Fibroblast of mammary gland (primary cell): ENCODE measurements at places on chromosomes 2 and 18.

- no peak for DNase-seq
Measured at GRCh38 chr2:171889333-171889732, 4.7 kb downstream of the SLC25A12 start.

DNA sequence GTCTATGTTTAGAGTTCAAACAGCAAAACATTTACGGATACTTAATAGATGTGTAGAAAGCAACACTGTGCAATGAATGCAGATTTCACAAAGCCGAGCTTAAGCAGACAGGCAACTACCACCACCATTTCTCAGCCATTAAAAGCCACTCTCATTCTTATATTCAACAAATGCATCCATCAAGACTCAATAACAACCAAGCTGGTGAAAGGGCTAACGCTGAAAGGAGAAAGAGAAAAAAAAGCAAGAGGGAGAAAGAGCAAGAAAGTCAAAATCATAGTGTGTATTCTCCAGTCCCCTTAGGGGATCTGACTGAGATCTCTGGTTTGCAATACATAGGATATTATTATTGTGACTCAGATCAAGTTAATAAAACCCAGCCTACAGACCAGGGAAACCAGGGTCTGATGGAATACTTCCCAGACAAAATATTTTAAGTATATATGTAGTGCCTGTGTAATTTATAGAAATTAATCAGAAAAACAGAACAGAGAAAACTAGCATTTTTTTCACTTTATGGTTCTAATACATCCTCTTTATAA is 14.1 kb downstream of the SATB2 start:
- DNase-seq: peak; percentile 60

- peak; percentile 68 for DNase-seq
Measured at GRCh38 chr2:227816507-227817294, 3.1 kb downstream of the CCL20 start.

- no peak for DNase-seq
Measured at GRCh38 chr18:50473881-50474280, 86.0 kb upstream of the MAPK4 start.

- DNase-seq: no peak
Measured at GRCh38 chr2:103667335-103667884, 905.6 kb downstream of the TMEM182 start.

DNA sequence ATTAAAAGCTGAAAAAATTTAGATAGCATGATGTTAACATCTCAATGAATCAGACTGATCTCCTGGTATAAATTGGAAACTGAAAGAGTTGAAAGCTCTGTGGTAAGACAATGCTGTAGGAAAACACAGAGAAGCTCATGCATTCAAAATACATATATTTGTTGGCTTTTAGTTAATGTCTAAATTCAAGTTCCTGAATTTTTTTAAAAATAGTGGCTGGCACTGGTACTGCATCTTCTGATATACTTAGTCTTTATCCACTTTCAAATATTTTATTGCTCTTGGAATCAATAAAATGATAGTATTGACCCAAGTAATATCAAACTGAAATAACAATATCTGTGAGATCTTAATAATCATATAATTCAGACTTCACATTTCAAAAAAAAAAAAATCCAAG is 151.4 kb upstream of the FIGN start:
- no peak for DNase-seq

DNA sequence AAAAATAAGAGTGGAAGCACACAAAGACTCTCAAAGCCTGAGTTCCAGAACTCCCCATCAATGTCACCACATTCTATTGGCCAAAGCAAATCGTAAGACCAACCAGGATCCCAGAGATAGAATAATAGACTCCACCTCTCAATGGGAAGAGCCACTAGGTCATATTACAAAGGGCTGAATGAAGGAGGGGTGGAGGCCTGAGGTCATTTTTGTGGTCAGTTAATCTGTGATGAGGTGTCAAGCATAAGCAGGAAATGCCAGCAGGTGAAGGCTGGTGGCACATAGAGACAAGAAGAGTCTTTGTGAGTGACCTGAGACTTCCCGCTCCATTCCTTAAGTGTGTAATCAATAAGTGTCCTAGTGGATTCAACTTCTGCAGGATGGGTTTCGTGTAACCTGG is 144.3 kb downstream of the TFCP2L1 start:
- no peak for DNase-seq

DNA sequence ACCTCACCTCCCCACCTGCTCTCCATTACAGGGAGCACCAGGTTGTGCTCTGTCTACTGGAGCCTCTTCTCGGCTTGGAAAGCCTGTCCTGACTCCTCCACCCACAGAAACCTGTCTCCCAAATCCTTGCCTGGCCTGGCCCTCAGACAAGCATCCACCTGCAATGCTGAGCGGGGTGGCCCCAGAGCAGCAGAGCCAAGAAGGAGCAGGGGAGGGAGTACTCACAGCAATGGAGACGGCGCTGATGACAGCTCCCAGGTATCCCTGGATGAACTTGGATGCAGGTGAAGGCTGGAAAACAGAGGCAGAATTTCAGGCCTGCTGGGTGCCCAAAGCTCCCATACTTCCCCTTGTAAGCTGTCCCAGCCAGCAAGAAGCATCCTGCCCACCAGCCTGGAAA is 72.8 kb downstream of the SFXN5 start:
- DNase-seq: no peak

DNA sequence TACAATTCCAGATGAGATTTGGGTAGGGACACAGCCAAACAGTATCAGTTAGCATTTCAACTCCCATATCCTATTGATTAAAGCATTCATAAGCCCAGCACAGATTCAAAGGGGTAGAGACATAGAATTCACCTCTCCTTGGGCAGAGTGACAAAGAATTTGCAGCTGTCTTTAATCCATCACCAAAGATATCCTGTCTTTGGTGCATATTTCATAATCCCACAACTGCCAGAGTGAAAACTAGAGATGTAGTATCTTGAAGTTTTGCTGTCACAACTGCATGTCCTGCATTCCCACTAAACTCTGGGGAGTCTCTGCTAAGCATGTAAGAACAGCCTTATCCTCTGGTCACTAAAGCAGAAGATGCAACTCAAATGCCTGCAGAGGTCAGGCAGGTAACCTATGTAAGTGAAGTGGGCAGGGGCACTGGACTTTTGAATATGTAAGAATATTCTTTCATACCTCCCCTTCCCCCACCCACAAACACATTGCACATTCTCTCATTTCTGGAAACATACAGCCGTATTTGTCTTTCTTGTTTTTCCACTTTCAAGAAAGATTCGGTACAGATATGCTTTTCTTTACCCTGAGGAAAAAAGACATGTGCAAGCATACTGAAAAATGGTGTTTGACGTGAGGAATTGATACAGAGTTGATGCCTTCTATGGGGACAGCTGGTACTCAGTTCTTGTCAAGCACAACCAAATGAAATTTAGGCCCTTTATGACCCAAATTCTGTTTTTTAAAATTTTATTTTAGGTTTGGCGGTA is 283.1 kb downstream of the SP3 start:
- DNase-seq: no peak

GRCh38 chr2:133431289-133431688 is 137.0 kb downstream of the NCKAP5 start:
- DNase-seq: no peak

DNA sequence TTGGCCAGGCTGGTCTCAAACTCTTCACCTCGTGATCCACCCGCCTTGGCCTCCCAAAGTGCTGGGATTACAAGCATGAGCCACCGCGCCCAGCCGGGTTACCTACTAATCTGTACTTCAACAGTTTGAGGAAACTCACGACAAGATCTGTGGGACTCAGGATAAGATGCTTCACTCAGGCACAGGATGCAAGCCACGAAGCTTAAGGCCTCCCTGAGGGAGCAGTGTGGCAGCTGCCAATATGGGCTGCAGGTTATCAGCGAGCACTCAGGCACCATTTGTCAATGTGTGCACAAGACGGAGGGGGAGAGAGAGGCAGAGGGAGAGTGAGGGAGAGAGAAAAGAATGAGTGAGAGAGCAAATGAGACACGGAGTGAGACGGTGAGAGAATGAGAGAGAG is 173.6 kb upstream of the RAB6C start:
- no peak for DNase-seq

DNA sequence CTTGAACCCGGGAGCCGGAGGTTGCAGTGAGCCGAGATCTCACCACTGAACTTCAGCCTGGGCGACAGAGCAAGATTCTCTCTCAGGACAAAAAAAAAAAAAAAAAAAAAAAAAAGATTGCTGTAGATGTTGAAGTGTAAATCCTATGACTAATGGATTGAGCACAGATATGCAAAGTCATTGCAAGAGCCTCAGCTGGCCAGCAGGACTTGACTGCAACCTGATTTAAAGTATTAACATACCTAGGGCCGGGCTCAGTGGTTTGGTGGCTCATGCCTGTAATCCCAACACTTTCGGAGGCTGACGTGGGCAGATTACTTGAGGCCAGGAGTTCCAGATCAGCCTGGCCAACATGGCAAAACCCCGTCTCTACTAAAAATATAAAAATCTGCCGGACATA is 103.4 kb upstream of the MSH2 start:
- peak; percentile 86 for DNase-seq

DNA sequence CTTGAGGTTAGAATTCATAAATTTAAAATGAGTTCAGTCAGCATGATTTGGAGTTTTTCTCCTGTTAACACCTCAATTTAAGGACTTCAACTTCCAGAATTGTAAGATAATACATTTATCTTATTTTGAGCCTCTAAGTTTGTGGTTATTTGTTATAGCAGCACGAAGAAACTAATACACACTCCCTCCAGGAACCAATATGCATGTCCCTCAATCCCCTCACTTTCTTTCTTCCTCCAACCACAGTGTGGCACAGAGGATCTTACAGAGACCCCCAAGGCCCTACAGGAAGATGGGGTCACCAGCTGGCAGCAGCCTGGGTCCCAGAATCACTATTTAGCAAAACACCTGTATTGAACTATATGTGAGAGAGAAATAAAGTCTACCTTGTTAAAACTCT is 242.0 kb downstream of the RAD51AP2 start:
- DNase-seq: no peak

- no peak for DNase-seq
Measured at GRCh38 chr18:67072791-67073190, 443.7 kb downstream of the DSEL start.

DNA sequence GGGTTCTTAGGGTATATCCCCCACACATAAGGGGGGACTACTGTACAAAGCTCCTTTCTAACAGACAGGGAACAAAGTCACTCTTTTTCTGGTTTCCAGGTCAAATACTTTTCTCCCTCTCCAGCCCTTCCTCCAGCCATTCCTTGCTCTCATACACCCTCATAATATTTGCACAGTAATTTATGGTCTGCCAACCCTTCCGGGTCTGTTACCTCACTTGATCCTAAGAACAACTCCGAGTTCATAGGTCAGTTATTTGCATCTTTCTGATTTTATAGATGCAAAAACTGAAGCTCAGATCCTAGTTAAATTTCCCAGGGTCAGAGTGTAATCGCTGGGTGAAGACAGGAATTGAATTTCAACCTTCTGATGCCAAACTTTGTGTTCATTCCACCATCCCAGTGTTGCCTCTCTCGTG is 14.8 kb upstream of the MATN3 start:
- no peak for DNase-seq

GRCh38 chr2:234147335-234147861 is 96.9 kb downstream of the SPP2 start:
- DNase-seq: no peak

DNA sequence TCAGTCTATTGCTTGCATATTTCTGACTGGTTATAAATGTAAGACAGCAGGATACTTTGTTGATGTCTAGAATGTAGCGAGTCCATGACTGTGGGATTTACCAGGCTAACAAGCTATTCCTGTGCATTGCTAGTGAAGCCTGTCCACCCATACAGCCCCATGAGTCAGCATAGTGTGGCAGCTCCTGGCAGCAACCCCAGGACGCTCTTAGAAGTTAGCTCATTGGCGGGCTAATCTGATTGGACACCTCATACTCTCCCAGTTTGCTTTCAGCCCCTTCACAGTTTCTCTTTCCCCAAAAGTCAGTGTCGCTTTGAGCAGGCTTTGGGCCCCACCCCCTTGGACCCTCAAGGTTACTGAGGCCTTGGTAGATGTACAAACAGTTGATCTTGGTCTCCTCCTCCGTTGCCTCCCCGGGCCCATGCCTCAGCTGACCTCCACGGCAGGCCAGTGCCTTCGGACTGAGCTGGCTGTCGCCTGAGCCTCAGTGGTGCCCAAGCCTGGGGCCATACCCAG is 48.0 kb downstream of the COA5 start:
- peak; percentile 92 for DNase-seq

DNA sequence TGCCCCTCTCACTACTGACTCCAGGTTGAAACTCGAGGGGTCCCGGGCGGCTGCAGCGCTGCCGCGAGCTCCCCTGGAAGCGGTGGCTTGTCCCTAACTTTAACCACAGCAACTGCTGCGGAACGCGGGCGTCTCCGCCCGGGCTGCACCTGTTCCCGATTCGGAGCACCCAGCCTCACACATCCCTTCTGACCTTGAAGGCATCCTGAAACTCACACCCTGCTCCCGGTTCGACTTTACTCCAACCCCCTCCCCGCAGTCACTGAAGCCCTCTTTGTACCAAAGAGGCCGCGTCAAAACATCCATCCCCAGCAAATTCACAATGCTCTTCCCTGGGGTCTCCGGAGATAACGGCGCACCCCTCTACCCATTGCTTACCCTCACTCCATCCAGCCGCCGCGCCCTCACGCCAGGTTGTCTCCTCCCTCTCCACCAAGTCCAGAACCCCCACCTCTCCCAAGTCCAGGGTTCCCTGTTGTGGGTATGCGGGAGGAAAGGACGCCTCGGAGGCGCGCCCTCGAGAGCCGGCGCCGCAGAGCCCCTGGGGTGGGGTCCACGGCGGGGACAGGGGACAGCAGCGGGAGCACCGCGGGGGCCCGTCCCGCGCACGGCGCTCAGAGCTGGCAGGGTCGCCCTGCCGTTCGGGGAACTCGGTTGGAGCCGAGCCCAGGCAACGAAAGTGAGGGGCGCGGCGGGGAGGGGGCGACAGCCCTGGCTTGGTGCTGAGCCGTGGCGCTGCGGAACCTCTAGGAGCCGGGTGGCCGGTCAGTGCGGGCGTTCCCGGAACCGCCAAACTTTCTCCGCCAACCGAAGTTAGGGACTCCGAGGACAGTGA is 934 bp downstream of the MYO5B start:
- DNase-seq: no peak

- peak; percentile 36 for DNase-seq
Measured at GRCh38 chr2:159737292-159737916, 25.1 kb downstream of the MARCHF7 start.
